Choroid plexus epithelial cell (primary cell): ENCODE measurements at places on chromosomes 1 and 21.

DNA sequence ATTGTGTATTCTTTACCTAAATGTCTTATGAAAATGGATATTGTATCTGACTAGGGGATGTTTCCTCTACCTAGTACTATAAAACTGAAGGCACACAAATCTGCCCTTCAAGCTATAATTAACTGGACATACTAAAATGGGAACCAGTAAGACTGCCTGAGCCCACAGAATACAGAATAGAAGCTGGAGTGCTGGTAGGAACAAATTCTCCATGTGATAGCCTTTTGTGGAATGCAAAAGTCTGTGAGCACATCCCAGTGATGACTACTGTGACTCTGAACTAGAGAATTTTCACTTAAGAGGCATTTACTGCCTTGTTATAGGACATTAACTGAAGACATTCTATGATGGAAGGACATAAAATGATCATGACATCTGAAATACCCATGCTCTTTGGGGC is 30.3 kb downstream of the KIFAP3 start:
- DNase-seq = no peak

- DNase-seq = peak; percentile 85
Observed at GRCh38 chr21:45306832-45307571, 19.3 kb upstream of the POFUT2 start.

DNA sequence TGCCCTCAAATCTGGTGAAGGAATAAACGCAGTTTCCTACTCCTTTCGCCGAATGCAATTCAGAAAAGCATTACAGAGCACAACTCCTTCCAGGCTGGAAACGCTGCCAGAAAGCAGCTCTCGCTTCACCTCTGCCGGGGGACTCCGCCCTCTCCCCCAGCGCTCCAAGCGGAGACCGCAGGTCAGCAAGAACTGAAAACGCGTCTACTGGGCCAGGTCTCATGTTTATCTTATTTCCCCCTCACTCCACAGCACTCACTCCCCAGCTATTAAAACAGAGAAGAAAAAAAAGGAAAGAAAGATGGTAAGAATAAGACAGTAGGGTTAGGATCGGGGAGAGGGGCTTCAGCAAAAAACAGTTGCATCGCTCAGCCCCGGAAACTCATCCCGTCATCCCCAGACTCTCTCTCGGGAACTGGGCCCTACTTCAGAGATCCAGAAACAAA is 833 bp upstream of the RCOR3 start:
- peak; percentile 86 for DNase-seq

DNA sequence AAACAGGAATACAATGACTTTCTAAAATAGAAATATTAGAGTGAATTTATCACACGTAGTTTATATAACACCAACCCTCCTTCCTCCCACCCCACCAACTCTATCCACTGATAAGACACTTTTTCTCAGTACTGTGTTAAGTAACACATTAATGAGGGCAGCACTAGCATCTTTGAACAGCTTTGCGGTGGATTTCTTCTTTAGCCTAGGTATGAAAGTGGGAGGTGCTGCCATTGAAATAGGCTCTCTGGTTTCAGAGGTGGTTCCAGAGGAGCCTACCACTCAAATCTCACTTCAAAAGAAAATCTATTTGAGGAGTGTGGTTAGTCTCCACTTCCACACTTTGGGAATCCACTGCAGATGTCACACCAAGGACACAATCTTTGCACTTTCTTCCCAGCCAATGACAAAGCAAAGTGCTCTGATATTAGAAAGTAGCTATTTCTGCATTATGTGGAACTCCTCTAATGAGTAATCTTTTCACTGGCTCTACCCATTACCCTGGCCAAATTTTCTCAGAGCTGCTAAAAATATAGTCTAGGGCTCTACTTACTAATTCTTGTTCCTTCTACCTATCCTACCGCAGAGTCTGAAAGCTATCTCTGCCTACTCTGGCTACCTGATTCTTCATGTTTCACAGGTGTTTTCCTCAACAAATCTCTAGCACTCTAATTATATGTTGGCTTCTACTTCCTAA is 1667.8 kb downstream of the MRPL39 start:
- no peak for DNase-seq

- no peak for DNase-seq
Observed at GRCh38 chr1:13760921-13761320, 60.9 kb downstream of the PRDM2 start.

GRCh38 chr1:63126104-63126503 is 196.3 kb upstream of the FOXD3 start:
- DNase-seq = no peak

DNA sequence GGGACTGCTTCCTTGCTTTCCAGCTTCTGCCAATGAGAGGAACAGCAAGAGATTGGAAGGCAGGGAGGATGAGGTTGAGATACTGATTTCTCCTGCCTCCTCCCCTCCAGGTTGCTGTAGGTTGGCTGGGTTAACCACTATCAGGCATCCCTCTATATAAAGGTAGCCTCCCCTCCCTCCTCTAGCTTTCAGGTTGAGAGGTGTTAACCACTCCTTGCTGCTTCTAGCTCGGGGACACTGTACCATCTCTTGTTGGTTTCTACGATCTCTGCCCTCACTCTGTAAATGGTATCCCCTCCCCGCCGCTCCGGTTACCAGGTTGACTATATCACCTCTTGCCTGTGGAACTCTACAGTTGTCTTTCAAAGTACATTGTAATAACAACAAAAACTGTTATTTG is 16.7 kb downstream of the LPAR3 start:
- DNase-seq = no peak

- no peak for DNase-seq
Observed at GRCh38 chr1:49125746-49126145, 349.1 kb upstream of the BEND5 start.

DNA sequence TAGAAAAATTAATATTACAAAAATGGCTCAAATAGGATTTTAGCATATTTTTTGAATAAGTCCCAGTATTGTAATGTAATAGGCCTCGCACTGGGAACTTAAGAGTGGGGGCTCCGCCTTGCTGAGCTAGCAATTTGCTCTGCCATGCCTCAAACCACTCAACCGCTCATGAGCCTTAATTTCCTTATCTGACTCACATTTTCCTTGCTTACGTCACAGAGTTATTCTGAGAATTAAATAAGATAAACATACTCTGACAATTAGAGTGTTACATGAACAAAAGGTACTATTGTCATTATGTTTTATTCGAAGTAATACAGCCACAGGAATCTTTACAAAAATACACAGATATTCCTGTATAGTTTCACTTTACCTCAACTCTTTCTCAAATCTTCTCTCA is 108.1 kb downstream of the SLC44A5 start:
- peak; percentile 5 for DNase-seq

DNA sequence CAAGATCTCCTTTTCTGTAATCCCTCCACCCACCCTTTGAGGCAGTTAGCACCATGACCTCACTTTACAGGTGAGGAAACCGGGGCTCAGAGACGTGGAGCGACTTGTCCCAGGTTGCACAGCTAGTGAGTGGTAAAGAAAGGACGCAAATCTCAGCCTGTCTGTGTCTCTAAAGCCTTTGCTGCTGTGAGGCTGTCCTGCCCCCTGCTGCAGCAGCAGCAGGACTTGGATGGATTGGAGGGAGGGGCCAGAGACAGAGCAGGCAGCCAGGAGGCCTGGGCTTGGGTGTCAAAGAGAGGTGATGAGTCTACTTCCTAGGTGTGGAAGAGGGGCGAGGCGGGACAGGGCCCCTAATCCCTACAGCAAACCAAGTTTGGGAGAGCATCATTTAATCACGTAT is 69.6 kb downstream of the PTPRU start:
- peak; percentile 42 for DNase-seq

GRCh38 chr1:1222575-1223225 is 8.7 kb upstream of the TNFRSF4 start:
- DNase-seq = no peak

- peak; percentile 20 for DNase-seq
Observed at GRCh38 chr1:15876357-15877055, 29.0 kb downstream of the SPEN start.

- DNase-seq = peak; percentile 5
Observed at GRCh38 chr1:100249155-100249536, 488 bp downstream of the DBT start.

GRCh38 chr21:30333736-30334135 is 3.8 kb downstream of the KRTAP27-1 start:
- DNase-seq = no peak

GRCh38 chr1:204711103-204711946 is 25.8 kb upstream of the LRRN2 start:
- DNase-seq = no peak

- no peak for DNase-seq
Observed at GRCh38 chr1:94540440-94541245, 916 bp downstream of the F3 start.

DNA sequence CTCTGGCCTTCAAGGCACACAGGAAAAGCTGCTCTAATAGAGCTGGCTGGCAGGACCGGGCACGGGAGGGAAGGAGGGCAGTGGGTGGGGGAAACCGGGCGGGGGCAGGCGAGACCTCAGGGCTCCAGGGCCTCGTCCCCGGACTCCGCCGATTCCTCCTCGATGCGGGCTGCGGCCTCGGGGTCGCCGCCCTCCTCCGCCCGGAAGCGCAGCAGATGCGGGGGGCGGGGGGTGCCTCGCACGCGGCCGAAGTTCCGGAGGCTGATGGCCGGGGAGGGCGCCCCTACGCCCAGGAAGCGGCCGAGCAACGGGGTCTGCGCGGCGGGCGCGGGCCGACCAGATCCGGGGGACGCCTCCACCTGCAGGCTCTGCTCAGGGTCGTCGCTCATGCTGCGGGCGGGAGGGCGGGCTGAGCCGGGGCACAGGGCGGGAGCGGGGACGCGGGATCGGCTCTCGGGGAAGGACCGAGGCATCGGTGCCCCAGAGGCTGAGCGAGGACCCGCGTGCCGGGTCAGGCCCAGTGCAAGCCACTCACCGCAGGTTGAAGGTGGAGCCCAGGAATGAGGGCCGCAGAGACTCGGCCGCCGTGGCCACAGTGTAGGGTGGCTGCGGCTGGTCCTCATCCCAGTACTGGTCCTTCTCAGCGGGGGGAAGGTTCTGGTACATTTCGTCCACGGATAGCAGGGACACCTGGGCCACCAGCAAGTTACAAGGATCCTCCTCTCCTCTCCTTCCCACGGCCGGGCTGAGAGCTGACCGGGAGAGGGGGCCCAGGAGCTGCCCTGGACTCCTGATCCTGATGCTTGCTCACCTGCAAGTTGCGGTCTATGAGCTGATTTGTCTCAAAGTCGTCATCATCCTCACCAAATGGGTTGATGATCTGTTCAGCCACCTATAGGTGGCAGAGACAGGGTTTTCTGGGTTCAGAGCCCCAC is 3.6 kb downstream of the BEST4 start:
- no peak for DNase-seq

DNA sequence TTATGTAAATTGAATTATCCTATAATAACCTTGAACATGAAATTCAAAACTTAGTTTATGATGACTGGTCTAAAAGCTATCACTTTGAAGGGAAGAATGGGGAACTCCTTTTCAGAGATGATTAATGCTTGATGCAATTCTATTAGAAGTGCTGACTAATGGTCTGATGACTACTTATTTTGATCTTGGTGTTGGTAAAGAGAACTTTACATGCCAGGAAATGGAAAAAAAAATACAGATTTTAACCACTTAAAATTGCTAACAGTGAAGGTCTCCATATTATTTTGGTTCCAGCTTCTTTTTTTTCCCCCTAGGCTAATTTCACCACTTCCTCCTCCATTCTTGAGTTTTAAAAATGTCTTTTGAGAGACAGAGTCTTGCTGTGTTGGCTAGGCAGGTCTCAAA is 22.9 kb downstream of the S1PR1 start:
- DNase-seq = peak; percentile 90

- DNase-seq = no peak
Observed at GRCh38 chr1:234047123-234047522, 142.6 kb downstream of the SLC35F3 start.

- no peak for DNase-seq
Observed at GRCh38 chr21:31159808-31160207, 121.5 kb upstream of the KRTAP19-8 start.

GRCh38 chr1:8355439-8356255 is 37.7 kb downstream of the SLC45A1 start:
- no peak for DNase-seq

GRCh38 chr1:213688655-213689054 is 299.1 kb upstream of the PROX1 start:
- no peak for DNase-seq

GRCh38 chr1:98975113-98975512 is 29.5 kb downstream of the PLPPR5 start:
- DNase-seq = no peak

GRCh38 chr1:29392486-29393450 is 156.4 kb downstream of the PTPRU start:
- no peak for DNase-seq

- peak; percentile 4 for DNase-seq
Observed at GRCh38 chr1:79657951-79658658, 651.6 kb upstream of the ADGRL4 start.

DNA sequence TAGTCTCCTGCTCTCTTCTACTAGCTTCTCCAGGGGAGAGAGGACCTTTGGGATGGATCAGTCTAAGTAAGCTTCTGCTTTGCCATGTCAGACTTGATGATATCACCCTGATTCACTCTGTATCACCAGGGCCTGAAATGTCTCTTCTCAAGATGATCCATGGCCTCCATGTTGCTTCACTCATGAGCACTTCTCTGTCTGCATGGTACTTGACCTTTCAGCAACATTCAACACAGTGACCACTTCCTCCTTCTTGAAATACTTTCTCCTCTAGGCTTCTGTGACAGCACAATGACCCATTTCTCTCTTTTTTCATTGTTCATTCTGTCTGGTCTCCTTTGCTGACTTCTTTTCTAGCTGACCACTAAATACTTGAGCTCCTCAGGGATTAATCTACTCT is 35.3 kb upstream of the NGF start:
- peak; percentile 62 for DNase-seq

- DNase-seq = peak; percentile 9
Observed at GRCh38 chr1:101996825-101997465, at the start of gene OLFM3. OLFM3 (minus strand) TSS chr1:101996926.

- DNase-seq = no peak
Observed at GRCh38 chr1:37017720-37018119, 16.6 kb downstream of the GRIK3 start.

DNA sequence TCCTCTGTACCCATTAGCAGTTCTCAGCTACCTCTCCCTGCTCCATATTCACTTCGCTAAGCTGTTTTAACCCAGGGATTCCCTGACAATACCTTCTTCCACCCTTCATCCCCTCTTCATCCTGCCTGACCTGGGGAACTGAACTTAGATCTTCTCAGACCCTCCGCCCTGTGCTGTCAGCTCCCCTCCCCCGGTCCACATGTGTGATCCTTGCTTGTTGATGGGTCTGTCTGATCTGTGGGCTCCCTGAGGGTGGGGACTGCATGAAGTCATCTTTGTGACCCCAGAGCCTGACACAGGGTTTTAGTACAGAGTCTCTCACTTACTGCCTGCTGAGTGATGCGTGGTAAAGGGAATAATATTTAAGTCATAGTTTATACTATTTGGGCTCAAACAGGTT is 11.8 kb downstream of the CHAF1B start:
- DNase-seq = no peak
